ENCODE measurements at places on chromosomes 2 and 18.

DNA sequence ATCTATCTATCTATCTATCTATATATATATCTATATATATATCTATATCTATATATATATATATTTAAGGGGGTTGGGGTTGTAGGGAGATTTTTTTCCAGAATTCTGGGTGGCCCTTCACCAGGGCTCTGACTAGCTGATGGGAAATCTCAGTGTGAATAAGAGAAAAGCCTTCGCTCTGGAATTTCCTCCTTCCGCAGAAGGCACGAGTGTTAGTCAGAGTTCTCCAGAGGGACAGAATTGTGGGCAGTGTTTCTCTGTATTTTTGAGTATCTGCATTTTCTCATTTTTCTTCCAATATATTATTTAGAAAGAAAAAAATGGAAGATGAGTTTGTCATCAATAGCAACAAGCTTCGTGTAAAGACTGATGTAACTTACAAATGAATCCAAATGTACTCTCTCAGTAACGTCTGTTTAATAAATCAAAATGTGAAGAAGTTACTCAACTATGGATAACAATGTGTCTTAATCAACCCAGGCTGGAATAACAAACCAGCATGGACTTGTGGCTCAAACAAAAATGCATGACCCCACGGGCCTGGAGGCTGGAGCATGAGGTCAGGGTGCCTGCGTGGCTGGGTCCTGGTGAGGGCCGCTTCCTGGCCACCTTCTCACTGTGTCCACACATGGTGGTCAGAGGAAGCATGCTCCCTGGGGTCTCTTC is 10.6 kb upstream of the SNTG2 start:
- peak; percentile 43 for DNase-seq

DNA sequence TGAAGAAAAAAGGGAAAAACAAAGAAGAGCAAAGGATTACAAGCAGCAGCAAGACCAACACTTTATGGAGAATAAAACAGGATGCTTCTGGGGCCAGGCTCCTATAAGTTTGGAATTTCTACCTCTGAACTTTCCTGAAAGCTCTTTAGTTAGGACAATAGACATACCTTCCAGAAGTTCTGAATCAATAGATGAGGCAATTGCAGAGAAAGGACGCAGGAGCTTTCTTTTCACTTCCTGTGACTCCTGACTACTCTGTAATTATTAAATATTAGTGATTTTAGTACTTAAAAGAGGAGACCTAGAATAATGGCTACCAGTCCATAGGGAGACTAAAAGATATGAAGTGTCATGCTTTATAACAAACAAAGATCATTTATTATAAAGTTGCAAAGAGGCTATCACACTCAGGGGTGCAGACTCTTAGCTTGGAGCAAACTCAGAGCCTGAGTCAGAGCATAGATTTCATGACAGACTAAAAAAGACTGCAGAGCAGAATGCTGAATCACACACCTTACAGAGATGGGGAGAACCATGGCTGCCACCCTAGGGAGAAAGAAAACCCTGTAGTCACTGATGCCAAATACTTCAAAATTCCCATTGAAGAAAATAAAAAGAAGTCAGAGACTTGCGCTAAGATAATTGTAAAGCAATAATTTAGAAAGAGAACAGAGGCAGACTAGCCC is 52.5 kb upstream of the FAM136A start:
- no peak for DNase-seq

DNA sequence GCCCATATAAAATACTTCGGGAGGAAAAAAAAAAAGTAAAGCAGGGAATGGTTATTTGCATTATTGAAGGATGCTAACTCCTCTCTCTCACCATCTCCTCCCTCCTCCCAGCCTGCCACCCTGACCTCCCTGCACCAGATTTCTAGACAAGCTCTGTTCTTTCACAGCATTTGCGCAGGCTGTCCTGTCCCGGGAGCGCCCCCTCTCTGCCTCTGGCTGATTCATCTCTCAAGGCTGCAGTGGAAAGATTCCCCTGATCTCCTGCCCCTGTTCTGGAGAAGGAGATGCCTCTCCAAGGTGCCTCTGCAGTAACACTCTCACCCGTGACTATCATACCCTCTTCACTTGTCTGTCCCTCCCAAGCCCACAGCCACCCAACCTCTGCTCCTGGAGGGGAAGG is 38.5 kb downstream of the COL4A4 start:
- no peak for DNase-seq

- DNase-seq = no peak
Measured at GRCh38 chr18:31791817-31792579, 31.3 kb upstream of the SLC25A52 start.

DNA sequence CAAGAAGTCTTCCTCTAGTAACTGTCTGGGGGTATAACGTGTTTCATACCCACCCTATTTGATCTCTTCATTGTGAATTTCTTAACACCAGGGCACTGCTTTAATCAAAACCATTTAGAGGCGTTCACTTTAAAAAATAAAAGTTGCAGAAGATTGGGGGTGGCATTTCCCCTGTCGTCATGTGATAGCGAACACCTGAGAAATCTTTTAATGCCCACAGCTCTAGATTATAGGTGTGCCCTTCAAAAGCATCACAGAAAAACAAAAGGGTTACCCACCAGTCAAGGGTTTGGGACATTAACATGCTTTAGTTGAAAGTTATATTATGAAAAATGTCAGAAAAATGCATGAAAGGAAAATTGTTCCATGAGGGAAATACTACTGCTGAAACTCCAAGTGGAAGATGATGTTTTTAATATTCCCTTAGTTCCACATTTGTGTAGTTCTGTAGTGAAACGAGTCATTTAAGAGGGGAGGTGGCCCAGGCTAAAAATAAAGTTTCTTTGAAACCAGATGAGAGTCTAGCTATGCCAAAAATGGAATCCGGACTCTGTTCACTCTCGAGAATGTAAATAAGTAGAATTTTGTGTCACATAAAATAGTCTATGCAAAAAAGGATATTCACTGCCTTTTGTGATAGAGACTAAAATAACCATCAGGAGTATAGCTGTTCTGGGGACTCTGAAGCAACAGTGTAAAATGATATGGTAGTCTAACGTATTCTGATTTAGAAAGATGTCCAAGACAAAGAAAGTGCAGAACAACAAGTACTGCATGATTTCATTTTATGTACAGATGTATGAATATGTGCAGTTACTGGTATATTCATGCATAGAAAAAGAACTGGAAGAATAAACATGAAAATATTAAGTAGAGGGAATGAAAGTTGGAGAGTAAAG is 95.3 kb downstream of the TMEM247 start:
- no peak for DNase-seq

- DNase-seq = no peak
Measured at GRCh38 chr18:35029770-35030169, 11.4 kb upstream of the MAPRE2 start.

- DNase-seq = no peak
Measured at GRCh38 chr2:166173263-166173662, 45.4 kb upstream of the SCN1A start.

GRCh38 chr2:199810422-199811171 is 40.4 kb downstream of the FTCDNL1 start:
- DNase-seq = no peak

- no peak for DNase-seq
Measured at GRCh38 chr2:24214880-24215279, 40.0 kb downstream of the FAM228A start.

DNA sequence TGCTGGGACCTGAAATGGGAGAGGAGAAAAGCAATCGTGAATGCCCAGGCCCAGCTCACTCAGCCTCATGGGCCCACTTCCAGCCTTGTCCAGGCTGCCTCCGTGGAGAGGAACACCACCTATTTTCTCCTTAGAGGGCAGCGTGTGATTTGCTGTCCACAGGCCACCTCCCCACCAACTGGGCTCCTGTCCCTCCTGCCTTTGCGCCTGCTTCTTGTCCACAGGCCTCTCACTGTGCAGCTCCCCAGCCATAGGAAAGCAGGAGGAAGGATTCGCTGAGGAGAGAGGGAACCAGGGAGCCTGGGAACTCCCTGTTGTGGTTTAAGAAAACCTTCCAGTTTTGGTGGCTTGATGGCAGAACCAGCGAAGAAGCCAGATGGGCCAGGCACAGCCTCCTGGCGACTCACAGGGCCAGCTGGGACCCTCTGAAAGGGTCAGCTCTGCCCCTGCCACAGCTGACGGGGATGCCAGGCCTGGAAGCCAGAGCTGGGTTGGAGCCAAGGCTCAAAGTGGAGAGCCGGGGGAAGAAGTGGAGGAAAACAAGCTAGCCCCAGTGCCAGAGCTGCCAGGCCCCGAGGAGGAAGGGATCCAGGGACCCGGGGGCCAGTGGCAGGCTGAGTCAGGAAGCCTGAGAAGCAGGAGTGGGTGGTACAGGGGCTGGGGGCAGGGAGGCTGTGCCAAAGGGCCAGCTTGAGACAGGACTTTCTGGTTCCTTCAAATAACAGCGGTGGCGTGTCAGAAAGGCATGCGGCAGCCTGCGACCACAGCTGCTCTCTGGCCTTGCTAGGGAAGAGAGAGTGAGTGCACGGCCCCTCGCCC is 9.9 kb downstream of the TMBIM1 start:
- DNase-seq = peak; percentile 65

DNA sequence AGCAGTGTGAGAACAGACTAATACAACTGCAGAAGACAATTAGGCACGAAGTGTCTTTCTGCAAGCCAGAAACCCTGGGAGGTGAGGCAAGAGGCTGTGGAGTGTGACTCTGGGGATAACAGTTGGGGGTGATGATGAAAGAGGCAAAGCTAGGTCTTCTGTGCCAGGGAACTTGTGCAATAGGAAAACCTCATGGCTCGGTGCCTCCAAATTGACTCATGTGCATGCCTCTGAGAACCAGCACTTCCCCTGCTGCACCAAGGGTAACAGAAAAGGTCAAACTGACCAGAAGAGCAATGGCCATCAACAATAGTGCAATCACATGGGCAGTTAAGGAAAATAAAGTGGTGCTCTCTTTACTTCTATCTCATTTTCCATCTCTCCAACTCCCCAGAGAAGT is 136.4 kb downstream of the SCG2 start:
- peak; percentile 89 for DNase-seq

GRCh38 chr2:143937723-143938350 is 582.1 kb downstream of the ZEB2 start:
- DNase-seq = peak; percentile 3

- DNase-seq = no peak
Measured at GRCh38 chr2:558879-559278, 118.3 kb downstream of the TMEM18 start.

- no peak for DNase-seq
Measured at GRCh38 chr18:48700446-48700845, 161.6 kb downstream of the CTIF start.

DNA sequence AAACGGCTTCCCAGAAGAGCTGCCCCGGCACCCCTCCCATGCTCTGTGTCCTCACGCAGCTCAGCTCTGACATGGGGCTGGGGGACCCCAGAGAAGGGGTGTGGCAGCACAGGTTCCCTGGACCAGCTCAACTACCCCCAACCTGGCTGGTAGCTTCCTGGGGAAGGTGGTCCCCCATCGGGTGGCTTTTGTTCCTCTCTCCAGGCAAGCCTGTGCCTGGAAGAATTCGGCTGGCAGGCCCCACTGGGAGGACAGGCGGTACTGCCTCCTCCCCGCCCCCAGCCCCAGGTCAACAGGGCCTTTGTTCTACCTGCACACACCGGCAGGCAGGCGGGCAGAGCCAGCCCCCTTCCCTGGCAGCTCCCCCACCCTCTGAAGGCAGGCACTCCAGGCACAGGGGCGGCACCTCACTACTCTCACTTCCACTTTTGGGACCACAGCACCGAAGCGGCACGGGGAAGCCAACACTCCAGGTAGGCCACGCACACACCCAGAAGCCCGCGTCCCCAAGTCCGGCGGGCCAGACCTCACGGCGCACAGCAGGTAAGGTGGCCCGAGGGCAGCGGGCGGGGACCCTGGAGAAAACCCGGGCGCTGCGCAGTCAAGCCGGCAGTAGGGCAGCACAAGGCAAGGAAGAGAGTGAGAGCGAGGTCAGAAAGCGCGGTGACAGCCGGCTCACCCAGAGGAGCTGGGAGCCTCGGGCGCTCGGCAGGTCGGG is 1.3 kb downstream of the HS6ST1 start:
- no peak for DNase-seq

GRCh38 chr2:126602334-126602733 is 53.6 kb upstream of the GYPC start:
- no peak for DNase-seq

- DNase-seq = no peak
Measured at GRCh38 chr2:160735696-160736095, 242.1 kb upstream of the RBMS1 start.

DNA sequence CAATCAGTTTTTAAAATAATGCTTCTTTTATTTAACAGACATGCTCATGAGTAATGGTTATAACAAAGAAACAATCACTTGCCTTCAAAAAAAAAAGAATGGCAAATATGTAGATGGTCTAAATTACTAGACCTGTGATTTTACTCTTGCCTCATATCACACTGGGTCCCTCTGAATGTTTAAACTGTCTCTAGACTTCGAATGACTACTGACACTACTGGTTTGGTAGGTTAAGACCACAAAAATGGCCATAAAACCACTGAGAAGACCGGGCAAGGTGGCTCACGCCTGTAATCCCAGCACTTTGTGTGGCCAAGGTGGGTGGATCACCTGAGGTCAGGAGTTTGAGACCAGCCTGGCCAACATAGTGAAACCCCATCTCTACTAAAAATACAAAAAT is 5.1 kb upstream of the SELENOI start:
- DNase-seq = no peak

GRCh38 chr18:11978956-11979355 is 2.4 kb upstream of the IMPA2 start:
- no peak for DNase-seq

DNA sequence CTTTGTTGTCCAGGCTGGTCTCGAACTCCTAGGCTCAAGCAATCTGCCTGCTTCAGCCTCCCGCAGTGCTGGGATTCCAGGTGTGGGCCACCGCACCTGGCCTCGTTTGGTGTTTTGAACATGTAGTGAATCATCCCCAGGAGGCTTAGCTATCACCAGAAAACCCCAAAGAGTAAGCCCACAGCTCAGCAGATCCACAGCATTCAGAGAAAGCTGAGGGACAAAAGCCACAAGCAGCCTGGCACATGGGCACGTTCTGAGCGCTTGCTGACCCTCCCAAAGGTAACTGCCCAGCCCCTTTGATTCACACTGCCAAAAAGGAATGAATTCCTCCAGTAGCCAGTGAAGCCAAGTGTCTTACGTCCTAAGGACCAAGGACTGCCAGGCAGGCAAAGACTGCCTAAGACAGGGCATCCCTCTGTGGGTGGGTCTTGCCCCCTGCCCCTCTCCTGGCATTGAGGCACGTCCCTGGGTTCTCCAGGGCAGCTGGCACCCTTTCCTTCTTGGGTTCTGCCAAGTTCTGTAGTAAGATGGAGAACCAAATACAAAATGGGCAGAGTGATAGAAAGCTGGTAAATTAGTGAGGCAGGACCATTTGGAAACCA is 31.7 kb downstream of the MBP start:
- DNase-seq = peak; percentile 17
